Stimulated activated CD4-positive, alpha-beta T cell treated with anti-CD3 and anti-CD28 coated beads, TNF-alpha, amount 100 ng/mL, for 24 hours (primary cell): ENCODE measurements at places on chromosomes 6 and 20.

DNA sequence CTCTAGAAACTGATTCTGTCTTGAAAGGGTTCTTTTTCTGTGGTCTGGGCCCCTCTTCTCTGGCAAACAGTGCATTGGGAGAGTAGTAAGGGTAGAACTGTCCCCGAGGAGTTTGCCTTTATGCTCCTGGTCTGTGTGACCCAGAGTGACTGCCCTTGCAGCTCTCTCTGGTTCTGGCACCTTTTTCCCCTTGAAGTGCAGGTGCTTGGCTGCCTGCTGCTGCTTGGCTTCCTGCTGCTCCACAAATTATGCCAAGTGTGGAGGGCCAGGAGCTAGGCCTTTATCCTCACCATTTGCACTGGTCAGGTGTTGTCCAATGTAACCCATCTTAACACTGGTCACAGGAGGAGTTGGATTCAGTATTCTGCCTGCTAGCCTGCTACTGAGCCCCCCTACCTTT lies 11.2 kb downstream of the KIZ start:
- DNase-seq, result no peak

- peak; percentile 22 for DNase-seq
Measured at GRCh38 chr6:42338744-42339222, 112.9 kb downstream of the TRERF1 start.

DNA sequence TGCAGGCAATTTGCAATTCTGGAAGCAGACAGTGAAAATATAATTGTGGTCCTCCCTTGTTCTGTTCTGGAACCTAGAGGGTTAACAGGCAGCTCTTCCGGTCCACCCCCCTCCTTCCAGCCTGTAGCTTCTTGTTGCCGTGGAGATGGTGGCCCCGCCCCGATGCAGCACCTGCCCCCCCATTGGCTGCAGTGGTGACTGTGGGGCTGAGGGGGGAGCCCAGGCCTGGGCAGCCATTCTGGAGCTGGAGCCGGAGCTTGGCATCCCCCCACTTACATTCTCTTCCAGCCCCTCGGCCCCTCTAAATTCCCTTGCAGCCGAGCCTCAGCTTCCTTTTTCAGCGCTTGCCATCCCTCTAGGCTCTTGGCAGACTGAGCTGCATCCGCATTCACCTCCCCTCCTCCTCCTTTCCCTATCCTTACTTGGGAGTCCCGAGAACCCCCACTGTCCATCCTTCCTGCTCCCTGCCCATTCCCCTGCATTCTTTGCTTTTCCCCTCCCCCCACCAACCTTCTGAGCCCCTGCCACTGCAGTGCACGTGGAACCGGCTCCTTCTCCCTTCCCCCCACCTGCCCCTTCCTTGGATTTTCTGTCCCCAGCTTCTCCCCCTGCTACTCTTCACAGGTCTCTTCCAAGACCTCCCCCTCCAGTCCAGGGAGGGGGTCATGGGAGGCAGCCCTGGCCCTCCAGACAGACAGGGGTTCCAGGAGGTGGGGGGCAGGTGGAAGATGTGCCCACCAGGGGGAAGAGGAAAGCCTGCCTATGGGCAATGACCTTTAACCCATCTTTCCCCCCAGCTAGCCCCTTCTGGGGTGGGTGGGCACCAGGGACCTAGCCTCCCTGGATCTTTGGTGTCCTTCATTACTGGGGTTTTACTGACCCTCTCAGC lies 11.4 kb downstream of the SYNGAP1 start:
- peak; percentile 78 for DNase-seq

GRCh38 chr6:32224696-32225095 lies 829 bp upstream of the NOTCH4 start:
- DNase-seq, result no peak

- DNase-seq, result no peak
Measured at GRCh38 chr6:138596126-138596525, 96.8 kb upstream of the NHSL1 start.

GRCh38 chr20:48732081-48732829 lies 95.5 kb downstream of the PREX1 start:
- DNase-seq, result no peak

GRCh38 chr6:149035766-149036165 lies 281.7 kb upstream of the TAB2 start:
- DNase-seq, result no peak

DNA sequence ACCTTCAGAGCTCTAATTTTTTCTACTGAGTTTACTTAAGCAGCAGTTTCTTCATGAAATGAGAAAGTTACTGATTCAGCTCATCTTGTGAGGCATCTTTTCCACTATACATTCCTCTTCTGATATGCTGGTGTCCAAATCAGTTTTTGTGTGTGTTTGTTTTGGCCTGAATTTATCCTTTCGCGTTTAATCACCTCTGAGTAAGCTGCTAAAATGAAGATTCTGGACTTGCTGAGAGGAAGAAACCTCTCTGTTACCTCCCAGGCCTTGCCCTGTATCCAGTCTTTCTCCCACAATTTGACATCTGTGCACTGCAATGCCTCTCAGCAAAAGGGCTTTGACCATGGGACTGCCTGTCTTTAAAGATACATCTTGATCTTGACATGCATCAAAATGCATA lies 536.2 kb upstream of the NRSN1 start:
- no peak for DNase-seq

DNA sequence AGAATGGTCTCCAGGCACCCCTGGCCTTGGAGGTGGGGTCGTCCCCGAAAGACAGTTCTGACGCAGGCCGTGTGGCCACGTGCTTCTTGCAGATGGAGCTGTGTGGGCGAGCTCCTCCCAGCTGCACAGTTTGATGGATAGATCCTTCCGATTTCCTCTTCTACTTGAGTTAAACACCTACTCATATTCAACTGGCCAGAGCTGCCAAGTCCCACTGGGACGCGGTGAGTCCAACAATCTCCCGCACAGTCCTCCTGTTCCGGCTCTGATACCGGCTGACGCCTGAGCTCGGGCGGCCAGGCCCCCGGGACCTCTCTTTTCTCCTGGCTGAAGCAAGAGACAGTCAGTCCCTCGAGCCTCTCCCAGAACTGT lies 57.9 kb upstream of the DACT2 start:
- DNase-seq, result no peak

GRCh38 chr20:61454053-61454452 lies 202.0 kb downstream of the CDH4 start:
- no peak for DNase-seq

- no peak for DNase-seq
Measured at GRCh38 chr20:58871533-58872102, 19.1 kb downstream of the GNAS start.

DNA sequence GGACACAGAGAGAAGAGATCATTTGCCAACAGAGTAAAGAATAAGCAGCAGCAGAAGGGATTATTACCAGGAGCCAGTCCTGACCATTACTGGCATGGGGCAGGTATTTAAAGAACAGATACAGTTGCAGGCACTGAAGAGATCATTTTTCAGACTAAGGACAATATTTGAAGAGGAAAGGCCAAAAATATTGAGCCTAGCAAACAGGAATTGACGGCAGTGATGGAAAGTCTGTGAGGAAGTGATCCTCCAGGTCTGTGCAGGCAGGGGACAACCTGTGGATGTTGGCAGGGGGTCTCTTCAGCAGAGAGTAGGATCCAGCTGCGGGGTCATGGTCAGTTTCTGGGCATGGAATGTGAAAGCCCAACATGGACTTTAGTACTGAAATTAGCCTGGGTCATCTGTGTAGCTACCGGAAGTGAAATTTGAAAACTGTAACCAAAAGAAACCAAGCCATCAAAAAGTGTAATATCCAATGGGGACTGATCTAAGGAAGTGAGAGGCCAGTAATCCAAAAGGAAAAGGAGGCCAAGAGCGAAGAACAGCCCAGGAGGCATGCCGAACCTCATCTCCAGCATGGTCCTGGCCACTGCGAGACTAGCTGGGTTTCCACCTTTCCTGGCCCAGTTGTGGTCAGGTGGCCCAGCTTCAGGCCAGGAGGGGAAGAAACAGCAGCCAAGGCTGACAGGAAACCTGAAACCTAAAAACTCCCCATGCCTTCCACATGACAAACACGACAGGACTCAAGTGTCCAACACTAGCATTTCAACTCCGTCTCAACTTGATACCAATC lies 115.1 kb upstream of the TNFAIP3 start:
- DNase-seq, result no peak

DNA sequence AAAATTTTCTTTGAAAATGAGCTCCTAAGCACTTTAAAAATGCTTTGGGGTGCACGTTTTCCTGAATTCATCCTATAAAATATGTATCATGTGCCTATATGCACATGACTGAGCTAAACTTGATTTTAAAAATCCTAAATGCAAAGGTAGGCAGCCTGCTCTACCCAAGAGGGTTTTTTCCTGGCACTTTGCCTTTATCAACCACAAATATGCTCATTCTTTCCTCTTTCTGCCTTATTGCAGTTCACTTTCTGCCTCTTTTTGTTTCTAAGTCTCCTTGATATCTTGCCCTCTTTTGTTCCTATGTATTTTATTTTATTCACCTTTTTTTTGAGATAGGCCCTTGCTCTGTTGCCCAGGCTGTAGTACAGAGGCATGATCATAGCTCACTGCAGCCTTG lies 229.3 kb downstream of the GRM1 start:
- DNase-seq, result no peak

GRCh38 chr6:52543729-52544601 lies 32.9 kb downstream of the TRAM2 start:
- DNase-seq, result no peak

DNA sequence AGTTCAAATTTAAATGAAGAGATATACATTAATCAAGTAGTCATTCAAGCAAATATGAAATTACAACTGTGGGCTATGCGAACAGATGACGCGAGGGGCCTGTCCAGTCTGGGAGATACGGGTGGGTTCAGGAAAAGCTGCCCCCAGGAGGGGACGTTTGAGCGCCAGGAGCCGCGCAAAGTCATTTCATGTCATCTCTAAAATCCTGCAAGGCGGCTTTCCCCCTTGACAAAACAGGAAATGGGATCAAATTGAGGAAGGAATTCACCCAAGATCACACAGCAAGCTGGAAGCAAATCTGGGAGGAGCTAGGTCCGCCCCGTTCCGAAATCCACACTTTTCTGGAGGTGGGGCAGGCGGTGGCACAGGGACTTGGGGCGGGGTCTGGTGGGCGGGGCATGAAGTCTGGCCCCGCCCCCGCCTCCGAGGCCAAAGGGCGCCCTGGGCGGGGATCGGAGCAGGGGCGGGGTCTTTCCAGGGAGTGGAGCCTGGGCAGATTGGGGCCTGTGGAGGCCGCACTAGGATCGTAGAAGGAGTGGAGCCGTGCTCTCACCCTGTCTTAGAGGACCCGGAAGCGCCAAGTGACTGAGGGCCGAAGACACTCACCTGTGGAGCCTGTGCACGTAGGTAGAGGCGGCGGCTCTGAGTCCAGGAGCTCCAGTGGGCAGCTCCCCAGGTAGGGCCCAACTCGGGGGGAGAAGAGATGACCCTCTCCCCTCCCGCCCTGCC lies at the start of gene LPIN3:
TSS of gene LPIN3 (plus strand) at position 495 of the 729 bp plus-strand sequence. CDS start 4,983 bp downstream, outside the sequence.
- DNase-seq, result peak; percentile 19

DNA sequence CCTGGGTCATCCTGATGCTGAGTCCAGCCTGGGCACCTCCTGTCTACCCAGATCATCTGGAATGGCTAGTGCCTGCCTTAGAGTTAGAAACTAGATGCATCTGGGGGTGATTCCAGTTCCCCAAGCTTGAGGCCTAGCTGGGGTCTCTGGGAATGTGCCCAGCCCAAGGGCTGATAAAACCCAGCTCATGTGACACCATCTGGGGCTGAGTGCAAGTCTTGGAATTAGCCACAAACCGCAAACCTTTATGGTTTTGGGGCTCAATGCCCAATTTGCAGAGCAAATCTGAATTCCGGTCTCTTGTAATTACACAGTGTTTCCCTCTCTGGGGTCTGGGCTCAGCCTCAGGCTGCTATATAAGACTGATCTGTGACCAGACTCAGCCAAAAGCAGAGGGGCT lies at the start of gene BPIFB4:
TSS of gene BPIFB4 (plus strand) at position 385 of the 400 bp plus-strand sequence. CDS start 1,884 bp downstream, outside the sequence.
- DNase-seq, result no peak

DNA sequence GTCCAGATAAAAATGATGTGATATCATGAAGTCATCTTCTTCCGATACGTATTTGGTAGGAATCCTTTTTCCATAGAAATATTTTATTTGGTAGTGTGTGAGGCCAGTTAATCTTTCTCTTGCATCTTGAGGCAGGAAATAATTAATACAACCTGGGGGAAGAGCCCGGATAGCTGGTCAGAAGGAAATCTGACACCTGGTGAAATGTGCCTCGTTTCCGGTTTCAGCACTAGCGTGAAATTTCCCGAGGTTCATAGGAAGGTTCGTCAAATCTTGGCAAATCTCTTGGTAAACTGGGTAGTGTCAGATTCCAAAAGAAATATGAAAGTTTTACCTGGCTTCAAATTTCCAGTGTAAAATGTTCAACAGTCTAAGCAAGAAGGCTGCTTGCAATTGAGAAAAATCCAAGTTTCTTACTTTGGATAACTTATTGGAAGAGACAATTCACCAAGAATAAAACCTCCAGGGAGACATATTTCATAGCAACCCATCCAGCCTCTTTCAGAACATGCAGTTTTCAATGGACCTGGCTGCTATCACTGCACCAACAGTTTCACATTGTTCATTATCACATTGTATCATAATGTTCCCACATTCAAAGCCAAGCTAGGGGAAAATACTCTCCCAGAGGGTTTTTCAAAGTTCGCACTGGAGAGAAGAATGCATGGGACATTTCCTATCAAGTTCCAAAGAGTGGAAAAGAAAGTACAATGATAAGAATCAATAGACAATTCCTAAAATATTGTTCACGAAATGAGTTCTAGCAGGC lies 454.5 kb upstream of the CITED2 start:
- DNase-seq, result no peak

DNA sequence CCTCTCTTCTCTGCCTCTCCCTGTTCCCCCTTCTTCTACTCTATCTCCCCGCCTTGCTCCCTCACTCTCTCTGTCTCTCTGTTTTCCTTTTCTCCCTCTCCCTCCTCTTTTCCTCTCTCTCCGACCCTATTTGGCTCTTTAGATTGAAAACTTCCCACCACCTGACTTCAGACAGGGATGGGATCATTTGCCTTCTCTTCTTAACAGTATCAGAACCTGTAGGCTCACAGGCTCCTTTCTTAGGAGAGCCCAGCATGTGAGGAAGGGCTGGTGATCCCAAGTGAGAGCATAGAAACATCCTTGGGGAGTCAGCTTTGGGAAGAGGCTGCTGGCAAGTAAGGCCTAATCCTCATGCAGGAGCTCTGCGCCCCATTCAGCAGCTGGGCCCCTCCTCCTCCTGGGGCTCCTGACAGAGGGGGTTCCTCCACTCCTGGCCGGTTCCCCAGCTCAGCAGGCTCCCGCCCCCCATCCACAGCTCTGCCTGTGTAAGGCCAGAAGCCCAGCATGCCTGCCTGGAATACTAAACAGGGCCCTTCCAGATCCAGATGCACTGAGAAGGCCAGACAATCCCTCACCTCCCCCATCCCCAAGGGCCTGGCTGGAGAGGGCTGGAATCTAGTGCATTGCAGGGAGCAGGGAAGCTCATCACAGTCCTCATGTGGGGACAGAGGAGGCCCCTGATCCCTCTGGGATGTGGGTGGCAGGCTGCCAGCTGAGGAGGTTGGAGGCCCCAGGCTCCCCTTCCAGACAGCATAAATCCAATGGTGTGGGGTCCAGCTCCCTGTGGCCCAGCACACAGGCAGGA lies 93.4 kb downstream of the PTPRT start:
- no peak for DNase-seq

DNA sequence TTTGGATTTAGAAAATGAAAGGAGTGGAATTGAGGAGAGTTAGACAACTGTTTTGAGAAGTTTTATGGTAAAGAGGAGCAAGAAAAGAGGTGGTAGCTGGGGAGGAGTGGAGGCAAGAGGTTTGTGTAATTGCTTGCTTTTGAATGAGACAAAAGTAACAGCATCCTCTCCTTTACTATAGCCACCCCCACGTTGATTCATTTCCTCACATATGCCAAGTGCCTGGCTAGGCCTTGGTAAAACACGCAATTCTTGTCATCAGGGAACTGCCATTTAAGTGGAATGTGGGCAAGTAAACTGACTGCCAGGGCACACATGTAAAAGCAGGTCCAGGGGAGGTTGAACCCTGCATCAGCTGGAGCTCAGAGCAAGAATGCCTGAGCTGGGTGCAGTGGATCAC lies 4.1 kb downstream of the MTRES1 start:
- no peak for DNase-seq
